ACHN (cell line): ENCODE measurements at places on chromosomes 4 and X.

DNA sequence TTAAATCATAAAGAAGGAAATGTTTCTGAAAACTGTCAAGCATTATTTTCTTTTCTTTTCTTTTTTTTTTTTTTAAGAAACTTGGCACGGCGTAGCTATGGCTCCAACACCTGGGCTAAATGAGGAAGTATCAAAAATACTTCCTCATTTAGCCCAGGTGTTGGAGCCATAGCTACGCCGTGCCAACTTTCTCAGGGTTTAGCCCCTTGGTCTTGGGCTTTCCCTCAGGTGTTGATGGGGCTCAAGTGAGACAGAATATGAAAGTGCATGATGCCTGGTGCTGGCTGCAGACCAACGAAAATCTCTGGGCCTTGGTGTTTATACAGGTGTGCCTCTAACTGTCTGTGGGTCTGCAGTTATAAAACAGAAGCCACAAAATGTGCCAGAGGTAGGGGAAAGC lies 132.7 kb downstream of the ARHGAP24 start:
- no peak for DNase-seq

DNA sequence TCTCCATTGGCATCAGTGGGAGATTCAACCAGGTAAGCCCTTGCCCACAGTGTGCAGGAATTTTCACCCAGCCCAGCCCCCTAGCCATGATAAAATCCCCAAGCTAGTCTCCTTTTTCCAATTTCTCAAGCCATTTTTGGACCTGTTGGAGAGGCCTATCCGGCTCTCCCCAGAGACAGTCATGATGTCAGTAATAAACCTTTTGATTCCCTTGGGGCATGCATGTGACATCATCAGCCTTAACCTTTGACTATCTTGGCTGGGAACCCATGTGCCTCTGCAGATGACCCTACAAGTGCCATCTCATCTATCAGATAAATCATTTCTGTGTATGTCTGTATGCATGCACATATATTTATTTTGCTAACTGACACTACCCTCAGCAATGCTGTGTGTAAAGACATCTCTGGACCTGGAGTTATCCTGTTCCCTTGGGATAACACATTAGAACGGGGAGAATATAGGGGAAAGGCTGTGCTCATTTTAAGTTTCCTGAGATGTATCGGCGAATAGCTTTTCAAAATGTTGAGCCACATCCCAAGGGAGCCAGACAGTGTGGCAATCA lies 51.0 kb downstream of the CYTL1 start:
- no peak for DNase-seq

GRCh38 chrX:100648458-100649417 lies 4.7 kb downstream of the SRPX2 start:
- no peak for DNase-seq

- no peak for DNase-seq
These were observed 308.4 kb upstream of the DIAPH2 start for GRCh38 chrX:96376266-96376665.

GRCh38 chr4:185317880-185318279 lies 77.8 kb downstream of the LRP2BP start:
- no peak for DNase-seq
